ENCODE measurements at places on chromosomes 4 and X.

DNA sequence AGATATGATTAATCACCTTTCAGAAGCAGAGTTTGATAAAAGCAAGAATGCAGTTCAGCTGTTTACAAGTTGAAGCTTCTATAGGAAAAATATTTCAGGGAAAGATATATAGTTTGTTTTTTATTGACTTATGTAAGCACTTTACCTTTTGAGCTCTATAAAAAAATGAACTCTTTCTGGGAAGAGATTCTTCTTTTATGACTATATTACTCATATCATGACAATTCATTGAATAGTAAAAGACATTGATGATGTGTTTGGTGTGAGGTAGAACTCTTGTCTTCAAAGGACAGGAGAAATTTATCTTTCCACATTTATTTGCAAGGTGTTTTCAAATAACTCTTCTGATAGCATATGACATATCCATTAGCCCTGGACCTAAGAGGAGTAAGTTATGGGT, 156.6 kb downstream of the SLC4A4 start:
- no peak for DNase-seq

DNA sequence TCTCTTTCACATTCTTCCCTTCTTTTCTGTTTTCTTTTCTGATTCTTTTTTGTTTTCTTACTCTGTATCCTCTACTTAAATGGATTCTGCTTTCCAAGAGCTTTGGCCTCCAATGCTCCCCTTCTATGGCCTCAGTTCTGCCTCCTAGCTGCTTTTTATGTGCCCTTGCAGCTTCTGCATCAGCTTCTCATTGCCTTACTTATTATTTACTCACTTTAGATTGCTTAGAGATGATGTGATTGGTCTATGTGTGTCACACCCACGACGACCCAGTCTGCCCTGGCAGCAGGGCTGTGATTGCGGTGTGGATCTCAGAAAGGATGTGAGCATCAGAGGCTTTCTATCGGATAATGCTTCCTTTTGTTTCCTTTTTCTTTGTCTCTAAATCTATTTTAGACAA, 71.8 kb upstream of the SMARCA5 start:
- DNase-seq, result no peak

- DNase-seq, result no peak
These were observed 45.7 kb downstream of the PRPS1 start for GRCh38 chrX:107673933-107674479.

GRCh38 chr4:8330821-8331574, 61.4 kb downstream of the HTRA3 start:
- no peak for DNase-seq

GRCh38 chr4:181860668-181861067, 382.5 kb upstream of the TENM3 start:
- DNase-seq, result no peak

GRCh38 chrX:64394874-64395567, at the start of gene MTMR8:
MTMR8 (minus strand) TSS chrX:64395452; CDS start chrX:64395363, 89 bp downstream.
- no peak for DNase-seq

DNA sequence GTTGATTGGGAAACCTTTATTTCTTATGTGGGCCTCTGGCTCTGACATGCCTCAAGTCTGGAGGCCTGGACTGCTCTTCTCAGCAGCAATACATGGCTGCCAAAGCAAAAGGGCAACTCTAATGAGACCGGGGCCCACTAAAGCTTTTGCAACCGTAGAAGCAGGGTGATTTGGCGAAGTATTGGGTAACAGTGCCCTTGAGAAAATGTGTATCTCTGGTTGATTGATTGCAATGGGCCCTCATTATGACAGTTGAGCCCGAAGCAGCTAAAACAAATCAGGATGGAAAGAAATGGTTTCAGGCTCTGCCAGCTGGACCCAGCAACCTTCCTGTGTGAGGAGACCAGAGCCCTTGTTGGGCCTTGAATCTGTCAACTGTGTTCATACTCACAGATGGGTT, 73.4 kb downstream of the CLCN4 start:
- DNase-seq, result no peak

DNA sequence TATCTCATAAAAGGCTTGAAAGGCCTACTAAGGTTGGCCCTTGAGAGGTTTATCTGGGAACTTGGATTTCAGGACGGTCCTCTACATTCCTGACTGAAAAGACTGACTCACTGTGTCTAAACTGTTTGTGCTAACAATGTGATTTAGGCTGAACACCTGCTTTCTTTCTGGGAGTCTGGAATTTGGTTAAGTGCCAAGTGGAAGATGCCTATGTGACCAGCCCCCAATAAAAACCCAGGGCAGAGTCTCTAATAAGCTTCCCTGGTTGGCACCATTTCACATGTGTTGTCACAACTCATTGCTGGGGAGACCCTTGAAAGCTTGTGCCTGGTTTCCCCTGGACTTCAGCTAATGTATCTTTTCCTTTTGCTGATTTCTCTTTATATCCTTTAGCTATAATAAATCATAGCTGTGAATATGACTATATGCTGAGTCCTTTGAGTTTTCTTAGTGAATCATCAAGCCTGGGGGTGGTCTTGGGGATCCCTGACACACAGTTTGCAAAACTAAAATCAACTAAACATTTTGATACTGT, 55.1 kb downstream of the GPR82 start:
- DNase-seq, result no peak

GRCh38 chr4:184417802-184418511, 56.4 kb downstream of the IRF2 start:
- DNase-seq, result no peak

DNA sequence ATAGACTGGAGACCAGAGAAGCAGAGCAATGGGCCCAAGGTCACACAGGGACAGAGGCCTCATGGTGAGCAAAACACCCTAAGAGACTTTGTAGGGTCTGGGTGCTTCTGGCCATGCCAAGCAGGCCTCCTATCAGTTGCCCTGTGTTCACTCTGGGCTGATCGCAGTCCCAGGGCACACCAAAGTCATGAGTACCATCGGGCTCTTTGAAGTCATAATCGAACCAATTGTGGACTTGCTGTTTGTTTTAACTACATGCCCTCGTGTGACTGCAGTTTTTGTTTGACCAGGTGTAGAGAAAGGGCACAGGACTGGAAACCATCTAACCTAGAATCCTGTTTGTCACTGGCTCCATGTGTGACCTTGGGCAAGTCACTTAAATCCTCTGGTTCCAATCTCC, 172.5 kb upstream of the CPEB2 start:
- no peak for DNase-seq

DNA sequence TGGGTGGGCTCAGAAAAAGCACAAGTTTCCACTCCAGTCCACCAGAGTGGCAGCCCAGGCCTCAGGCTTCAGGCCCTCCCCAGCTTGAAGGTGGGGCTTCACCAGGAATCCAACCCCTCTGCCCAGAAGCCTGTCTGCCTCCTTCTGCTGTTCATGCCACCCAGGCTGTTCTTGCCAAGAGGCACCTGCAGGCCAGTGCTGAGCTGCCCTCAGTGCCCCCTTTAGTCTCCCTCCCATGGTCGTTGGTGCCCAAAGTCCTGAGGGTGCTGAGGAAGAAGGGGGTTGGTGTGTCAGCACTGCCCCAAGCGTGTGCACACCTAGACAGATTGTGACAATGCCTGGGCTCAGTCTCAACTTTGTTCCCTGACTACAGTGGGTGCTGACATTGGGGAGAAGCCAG, 475.3 kb downstream of the EPHA5 start:
- DNase-seq, result no peak

DNA sequence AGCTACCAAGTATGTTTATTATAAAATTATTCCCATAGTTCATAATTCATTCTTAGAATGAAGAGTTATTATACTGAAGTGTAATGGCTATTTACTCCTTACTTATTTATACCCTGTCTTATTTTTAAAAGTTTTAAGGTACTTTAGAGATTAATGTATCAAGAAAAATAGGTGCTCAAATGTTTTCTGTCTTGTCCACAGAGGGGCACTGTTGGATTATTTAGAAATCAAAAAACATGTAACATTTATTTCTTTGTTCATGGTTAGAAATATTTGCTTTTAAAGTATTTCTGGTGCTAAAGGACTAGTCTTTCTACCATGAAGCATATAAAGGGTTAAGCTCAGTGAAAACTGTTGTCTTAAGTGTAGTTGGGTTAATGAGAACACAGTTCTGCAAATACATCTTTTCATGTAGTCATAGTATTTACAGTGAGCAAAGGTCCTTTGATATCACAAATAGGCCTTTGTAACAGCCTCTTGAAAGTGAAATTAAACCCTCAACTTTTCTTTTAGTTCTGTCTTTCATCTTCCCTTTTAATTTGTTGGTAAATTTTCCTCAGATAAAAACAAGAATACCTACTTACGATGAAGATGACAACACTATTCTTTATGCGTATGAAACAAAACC, 7.7 kb downstream of the SCML1 start:
- DNase-seq, result peak; percentile 6

DNA sequence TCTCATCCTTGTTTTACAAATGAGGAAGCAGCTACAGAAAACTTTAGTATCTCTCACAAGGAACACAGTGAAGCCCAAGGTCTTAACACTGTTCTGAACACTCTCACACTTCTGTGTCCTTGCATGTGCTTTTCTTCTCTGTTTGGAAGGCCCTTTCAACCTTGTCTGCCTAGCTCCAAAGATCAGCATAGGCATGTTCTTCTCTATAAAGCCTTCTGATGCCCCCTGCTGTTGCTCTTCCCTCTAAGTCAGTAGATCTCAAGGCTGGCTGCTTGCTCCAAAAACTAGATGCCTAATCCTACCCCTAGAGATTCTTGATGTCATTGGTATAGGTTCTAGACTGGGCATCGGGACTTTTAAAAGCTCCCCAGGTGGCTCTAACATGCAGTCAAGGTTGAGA, 5.9 kb downstream of the APOO start:
- DNase-seq, result peak; percentile 34

DNA sequence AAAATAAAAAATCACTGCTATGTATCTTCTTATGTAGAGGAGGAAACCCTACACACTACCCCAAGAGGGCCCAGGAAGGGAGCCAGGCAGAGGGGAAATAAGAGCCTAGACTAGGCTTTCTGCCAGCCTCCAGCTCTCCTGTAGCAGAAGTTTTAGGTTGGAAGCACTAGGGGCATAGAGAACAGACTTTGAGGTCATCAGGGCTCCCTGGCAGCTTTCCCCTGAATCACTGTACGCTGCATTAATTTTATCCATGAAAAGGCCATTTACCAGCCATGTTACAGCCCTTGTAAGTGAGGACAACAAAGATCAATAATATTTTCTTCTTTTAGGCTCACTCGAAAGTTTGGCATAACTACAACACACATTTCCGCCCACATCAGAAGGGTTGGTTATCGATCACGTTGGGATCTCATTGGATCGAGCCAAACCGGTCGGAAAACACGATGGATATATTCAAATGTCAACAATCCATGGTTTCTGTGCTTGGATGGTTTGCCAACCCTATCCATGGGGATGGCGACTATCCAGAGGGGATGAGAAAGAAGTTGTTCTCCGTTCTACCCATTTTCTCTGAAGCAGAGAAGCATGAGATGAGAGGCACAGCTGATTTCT, 24.7 kb downstream of the RPL9 start:
- no peak for DNase-seq

DNA sequence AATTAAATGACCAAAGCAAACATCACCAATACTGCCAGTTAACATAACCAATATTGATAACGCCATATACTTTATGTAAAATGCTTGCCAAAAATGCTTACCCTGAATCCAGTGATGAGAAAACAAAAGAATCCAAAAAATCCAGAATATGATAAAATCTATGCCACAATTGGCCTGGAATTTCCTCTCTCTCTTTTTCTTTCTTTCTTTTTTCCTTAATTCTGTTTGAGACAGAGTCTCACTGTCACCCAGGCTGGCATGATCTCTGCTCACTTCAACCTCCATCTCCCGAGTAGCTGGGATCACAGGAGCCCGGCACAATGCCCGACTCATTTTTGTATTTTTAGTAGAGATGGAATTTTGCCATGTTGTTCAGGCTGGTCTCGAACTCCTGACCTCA, 9.8 kb upstream of the SLC7A11 start:
- no peak for DNase-seq

GRCh38 chrX:17474892-17475291, 99.9 kb downstream of the NHS start:
- DNase-seq, result no peak

DNA sequence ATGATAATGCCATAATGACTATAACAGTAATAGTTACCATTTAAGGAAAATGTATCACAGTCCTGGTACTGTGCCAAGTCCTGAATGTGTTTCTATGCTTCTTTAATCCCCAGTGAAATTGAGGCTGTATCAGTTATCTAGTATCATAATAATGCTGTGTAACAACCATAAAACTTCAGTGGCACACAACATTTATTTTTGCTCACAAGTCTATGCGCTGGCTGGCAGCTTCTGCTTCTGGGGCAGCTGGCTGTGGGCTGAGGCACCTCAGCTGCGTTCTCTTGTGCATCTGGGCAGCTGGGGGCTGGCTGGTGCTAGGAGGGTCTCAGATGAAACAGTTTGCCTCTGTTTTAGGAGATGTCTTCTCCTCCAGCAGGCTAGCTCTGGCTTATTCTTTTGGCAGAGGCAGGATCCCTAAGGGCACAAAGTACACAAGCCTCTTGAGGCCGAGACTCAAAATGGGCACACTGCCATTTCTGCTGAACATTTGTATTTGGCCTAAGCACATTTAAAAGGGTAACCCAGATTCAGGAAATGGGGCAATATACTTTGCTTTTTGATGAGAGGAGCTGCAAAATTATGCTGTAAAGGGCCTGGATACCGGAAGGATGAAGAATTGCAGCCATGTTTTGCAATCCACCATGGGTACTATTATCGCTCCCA, 62.6 kb upstream of the DHX15 start:
- DNase-seq, result no peak

DNA sequence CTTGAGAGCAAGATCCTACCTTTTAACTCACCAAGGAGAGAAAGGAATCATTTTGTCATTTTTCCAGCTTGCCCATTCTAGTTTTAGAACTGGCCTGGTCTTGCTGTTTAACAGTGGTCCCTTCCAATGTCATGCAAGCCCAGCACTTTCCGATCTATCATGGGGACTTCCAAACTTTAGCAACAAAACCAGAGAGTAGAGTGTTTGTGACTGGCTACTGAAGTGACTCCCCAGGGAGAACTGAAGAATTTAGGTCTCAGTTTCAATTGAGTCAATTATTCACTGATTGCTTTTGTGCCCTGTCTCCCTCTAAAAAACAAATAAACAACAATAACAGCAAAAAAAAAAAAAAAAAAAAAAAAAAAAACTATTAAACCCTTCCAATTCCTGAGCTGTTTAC, 108.3 kb downstream of the LHFPL1 start:
- DNase-seq, result no peak

DNA sequence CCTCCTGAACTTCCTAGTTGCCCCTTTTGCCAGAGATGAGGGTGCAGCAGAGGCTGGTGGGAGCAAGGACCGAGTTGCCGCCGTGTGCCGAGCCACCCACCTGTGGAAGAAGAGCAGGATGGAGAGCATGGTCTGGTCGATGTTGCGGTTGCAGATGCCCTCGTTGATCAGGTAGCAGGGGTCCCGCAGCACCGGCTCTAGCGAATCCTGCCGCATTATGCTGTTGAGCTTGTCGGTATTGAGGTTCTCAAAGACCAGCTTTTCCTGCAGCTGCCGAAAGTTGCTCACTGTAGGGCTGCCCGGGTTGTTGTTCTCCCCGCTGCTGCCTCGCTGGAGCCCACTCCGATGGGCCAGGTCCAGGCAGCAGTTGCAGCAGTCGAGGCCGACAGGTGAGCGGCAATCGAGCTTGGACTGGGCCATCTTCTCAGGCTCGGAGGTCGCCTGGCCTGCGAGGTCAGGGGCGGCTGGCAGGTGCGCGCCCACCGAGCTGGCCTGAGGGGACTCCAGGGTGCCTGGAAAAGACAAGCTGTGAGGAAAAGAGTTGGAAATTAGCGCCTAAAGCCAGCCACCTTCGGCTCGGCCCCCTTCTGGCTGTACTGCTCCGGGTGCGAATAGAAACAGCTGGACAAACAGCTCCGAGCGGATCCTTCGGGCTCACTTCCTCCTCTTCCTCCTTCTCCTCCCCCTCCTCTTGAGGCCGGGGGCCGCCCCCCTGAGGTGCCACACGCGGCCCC, 420 bp downstream of the TSC22D3 start:
- peak; percentile 23 for DNase-seq

All from HuH-7 (cell line).